ENCODE measurements at places on chromosomes 12 and 14.

- no peak for DNase-seq
Measured at GRCh38 chr12:53122961-53123468, 19.7 kb downstream of the SOAT2 start.

- no peak for DNase-seq
Measured at GRCh38 chr12:110888256-110888991, 32.0 kb downstream of the MYL2 start.

- DNase-seq, result no peak
Measured at GRCh38 chr12:10276774-10277173, 30.9 kb upstream of the KLRD1 start.

DNA sequence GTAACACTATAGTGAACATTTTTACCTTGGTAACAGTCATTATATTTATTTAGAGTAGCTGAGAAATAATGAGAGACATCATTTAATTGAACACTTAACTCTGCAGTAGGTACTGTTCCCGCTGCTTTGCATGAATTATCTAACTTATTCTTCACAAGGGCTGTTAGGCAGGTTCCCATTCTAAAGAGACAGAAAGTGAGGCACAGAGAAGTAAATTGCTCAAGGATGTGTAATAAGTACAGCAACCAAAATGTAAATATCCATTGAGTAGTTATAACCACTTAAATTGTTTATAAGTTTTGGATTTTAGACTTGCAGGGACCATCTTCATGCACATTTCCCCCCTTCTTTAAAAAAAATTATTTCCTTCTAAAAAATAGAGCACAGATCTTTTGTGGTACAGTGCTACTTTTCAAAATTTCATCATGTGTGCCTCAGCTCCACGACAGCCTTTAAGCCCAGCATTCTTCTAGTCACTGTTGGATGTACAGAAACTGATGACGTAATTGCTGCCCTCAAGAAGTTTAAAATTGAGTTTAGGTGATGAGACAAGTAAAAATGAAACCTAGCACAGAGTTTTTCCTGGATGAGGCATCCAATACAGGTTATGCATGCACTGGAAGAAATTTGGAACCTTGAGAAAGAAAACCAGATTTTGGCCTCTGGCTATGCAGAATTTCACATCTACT lies 6.0 kb upstream of the MANSC4 start:
- DNase-seq, result no peak

DNA sequence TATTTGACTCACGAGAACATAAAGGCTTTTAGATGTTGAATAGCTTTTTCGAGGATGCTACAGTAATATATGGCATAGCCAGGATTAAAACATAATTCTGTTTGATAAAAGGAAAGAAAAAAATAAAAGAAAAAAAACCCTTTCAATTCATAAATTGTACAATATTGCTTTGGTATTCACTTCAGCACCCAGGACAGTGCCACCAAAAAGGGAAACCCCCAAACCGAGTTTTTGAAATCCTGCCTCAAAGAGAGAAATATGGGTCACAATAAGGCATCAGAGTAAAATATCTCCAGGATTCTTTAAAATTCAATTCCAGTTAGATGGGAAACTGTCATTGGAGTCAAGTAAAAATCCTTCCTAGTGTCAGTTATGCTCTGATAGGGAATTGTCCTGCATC lies 551.2 kb upstream of the SEL1L start:
- DNase-seq, result no peak

- no peak for DNase-seq
Measured at GRCh38 chr12:110717037-110717436, 25.7 kb downstream of the PPP1CC start.

- no peak for DNase-seq
Measured at GRCh38 chr12:53963434-53964314, 9.0 kb downstream of the HOXC12 start.

DNA sequence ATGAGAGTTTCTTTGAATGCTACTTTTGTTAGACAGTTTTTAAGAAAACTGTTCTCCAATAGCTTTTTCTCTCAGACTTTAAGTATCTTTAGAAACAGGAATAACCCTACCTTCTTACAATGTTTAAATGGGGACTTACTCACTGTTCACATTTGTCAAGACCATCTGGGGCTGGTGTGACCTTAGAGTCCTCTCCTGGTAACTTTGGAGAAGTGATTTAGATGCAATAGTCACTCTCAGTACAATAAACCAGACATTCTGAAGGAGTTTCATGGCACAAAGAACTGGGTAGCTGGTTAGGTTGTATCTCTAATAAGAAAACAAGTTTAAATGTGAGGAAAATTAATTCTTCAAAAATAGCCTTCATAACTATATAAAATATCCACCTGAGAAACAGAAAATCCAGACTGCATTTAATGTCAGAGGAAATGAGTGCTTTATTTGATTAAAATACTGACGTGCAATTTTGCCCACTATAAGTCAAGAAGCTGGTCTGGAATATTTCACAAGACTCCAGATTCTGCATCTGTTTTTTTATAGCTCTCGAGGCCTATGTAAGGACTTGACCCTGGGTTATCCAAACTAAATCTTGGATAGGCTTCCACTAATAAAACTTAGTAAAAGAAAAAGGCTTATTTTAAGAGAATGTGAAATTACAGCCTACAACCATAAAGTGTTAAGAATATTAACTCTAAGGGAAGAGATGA lies 108.7 kb downstream of the PTGER2 start:
- no peak for DNase-seq

DNA sequence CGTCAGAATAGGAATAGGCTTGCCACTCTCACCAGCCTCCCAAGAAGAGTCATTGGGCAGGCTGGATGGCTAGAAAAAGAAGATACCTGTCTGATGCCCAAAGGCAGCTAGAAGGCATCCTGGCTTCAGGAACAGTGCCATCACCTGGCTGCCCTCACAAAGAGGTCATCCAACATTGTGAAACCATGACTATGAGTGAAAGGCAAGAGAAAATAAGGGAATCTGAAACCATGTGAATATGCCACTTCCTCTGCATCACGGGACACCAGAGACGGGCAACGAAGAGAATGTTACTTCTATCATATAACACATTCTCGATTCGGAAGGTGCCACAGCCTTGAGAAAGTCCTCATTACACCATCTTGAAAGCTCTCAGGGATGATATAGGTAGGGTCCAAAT lies 182.0 kb downstream of the DAD1 start:
- no peak for DNase-seq

DNA sequence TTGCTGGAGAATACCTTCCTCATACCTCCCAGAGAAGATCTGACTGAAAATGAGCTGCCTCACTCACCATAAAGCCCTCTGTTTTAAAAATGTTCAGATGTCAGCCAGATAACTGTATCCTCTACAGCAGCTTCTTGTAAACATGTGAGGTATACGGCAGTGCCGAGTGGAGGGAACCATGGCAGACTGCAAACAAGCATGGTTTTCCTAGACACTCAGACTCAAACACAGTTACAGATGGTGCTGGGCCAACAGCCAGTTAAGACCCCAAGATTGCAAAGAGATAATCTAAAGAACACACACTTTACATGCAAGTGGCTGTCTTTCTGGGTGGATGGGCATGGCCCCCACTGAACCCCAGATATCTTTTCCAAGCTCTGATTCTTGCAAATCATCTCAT lies 16.6 kb upstream of the CCDC177 start:
- no peak for DNase-seq

DNA sequence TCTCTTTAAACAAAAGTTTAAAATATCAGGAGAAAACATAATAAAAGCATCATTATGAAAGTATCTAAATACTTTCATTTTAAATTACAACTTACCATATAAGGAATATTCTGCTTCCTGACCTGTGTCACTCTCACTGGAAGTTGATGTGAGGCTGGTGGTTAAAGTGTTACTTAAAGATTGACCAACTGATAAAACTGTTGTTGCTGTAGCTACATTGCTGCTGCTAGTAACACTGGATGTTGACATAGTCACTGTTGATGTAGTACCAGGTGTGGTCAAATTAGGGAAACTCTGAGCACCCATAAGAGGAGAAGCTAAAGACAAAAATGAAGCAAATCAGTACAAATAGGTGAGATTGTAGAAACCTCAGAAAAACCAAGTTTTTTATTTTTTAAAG lies 79.9 kb downstream of the HECTD1 start:
- DNase-seq, result peak; percentile 5

DNA sequence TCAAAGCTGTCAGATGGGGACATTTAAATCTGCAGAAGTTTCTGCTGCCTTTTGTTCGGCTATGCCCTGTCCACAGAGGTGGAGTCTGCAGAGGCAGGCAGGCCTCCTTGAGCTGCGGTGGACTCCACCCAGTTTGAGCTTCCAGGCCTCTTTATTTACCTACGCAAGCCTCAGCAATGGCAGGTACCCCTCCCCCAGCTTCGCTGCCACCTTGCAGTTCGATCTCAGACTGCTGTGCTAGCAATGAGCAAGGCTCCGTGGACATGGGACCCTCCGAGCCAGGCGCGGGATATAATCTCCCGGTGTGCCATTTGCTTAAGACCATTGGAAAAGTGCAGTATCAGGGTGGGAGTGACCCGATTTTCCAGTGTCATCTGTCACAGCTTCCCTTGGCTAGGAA lies 115.5 kb downstream of the FUT8 start:
- no peak for DNase-seq

- DNase-seq, result no peak
Measured at GRCh38 chr14:99124482-99125105, 147.4 kb downstream of the BCL11B start.

DNA sequence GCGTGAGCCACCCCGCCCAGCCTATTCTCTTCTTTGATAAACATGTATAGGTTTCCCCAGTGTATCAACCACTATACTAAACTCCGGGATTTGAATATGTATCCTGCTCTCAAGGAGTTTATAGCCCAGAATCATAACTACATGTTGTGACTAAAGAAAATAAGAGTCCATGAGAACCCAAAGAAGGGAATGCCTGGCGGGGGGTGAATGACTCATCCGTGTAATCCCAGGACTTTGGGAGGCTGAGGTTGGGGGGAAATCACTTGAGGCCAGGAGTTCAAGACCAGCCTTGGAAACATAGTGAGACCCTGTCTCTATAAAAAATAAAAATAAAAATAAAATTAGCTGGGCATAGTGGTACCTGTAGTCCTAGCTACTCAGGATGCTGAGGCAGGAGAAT lies 57.2 kb downstream of the SIX6 start:
- no peak for DNase-seq

DNA sequence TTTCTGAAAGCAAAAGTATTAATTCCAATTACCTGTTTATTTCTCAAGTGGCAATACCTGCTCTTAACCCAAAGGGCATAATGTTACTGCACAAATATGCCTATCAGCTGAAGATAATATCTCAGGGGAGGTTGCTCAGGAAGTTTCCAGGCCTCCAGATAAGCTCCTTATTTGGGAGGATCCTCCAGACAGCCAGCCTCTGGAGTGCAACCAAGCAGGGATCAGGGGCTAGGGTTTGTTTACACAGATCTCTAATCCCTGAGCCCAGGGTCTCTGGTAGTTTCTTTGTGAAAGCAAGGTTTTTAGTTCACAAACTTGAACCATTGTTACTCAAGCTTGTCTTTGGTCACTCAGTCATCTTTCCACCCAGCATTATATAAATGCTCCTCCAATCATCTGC lies 124.4 kb downstream of the SLC38A4 start:
- no peak for DNase-seq

DNA sequence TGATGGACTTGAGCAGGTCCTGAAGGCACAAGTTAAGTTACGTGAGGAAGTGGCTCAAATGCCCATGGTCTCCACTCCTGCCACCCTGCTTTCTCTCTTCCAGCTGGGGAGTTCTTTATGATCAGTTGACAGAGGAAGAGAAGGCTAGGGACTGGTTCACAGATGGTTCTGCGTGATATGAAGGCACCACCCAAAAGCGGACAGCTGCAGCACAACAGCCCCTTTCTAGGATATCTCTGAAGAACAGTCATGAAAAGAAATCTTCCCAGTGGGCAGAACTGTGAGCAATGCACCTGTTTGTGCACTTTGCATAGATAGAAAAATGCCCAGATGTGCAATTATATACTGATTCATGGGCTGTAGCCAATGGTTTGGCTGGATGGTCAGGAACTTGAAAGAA lies 162.4 kb upstream of the FSCB start:
- DNase-seq, result no peak

DNA sequence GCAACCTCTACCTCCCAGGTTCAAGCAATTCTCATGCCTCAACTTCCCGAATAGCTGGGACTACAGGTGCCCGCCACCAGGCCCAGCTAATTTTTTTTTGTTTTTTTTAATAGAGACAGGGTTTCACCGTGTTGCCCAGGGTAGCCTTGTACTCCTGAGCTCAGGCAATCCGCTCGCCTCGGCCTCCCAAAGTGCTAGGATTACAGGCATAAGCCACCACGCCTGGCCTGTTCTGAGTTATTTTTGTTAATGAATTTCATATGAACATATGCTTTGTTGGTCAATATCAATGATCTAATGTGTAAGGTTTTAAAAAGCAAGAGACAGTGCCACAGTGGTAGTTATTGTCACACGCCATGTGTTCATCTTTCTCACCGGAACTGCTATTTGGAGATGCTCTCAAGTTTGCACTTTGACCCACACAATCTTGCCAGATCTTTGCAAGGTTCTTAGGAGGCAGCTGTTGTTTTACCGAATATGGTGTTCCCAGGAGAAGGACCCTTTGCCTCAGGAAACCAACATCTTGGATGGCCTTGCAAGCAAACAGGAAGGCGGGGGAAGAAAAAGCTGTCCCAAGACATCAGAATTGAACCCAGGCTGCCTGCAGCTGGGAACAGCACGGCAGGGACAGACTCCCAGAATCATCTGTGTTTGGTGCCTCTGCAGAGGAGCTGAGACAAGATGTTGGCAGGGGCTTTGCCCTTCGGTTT lies 30.0 kb downstream of the GALNT16 start:
- no peak for DNase-seq

GRCh38 chr12:129371268-129371667 lies 518.0 kb downstream of the GLT1D1 start:
- no peak for DNase-seq

- DNase-seq, result no peak
Measured at GRCh38 chr14:22370084-22370847, 218.8 kb downstream of the DAD1 start.

DNA sequence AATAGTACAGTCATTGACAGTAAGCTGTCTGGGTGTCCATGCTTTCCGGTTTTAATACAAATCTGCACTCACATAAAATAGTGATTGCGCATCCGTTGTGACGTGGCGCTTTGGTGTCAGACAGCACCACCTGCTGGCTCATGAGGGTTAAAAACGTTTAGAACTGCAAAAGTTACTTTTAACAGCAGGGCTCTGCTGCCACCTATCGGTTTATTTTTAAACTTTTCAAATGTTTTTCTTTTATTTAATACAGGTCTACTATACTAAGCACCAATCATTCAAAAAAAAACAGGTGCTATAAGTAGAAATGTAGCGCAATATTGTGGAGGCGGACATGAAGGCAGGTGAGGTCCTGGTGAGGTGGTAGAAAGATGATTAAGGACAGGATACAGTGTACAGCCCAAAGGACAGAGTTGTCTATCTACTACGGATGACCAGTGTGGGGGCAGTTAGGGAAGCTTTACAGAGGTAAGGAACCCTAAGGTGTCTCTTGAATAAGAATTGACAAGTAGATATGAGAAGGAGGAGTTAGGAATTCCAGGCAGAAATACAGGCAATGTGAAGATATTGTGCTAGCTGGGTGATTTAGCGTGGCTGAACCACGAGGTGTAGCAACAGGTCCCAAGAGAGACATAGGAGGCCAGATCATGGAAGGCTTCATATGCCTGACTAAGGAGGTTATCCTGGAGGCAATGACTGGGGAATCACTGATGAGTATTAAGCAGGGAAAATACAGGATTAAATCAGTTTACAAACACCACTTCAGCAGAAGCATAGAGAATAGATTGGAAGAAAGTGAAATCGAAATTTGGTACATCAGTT lies 91.5 kb upstream of the PRB2 start:
- peak; percentile 70 for DNase-seq
